ENCODE measurements at places on chromosomes 4 and X.

- DNase-seq: no peak
Measured at GRCh38 chr4:115973768-115974167, 860.3 kb upstream of the NDST4 start.

DNA sequence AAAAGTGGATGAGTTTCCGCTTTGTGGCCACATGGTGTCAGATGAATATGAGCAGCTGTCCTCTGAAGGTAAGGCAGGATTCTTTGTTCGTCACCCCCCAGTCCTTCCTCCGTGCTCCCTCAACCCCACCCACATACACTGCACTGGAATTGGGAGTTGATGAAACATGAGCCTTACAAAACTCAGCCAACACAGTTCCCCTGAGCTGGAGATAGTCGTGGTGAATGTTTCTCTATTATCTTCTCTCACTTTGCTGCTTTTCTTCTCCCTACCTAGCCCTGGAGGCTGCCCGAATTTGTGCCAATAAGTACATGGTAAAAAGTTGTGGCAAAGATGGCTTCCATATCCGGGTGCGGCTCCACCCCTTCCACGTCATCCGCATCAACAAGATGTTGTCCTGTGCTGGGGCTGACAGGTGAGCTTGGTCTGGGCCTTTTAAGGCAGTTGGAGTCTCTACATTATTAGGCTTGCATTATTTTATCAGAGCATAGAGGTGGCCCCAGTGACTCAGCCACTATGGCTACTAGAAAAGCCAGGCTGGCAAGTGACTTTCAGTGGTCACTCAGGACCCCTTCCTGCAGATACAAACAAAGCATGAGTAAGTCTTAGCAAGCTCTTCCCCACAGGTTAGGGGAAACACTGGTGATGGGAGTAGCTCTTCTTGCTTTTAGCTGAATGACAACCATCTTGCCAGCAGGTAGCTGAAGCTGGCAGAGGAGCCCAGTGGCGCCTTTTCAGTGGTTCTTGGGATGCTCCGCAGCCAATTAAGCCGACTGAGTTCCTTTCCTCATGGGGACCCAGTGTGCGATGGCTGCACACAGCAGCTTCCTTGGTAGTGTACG is 1.6 kb downstream of the RPL10 start:
- DNase-seq: no peak

- peak; percentile 70 for DNase-seq
Measured at GRCh38 chr4:89640620-89641366, 196.2 kb downstream of the SNCA start.

DNA sequence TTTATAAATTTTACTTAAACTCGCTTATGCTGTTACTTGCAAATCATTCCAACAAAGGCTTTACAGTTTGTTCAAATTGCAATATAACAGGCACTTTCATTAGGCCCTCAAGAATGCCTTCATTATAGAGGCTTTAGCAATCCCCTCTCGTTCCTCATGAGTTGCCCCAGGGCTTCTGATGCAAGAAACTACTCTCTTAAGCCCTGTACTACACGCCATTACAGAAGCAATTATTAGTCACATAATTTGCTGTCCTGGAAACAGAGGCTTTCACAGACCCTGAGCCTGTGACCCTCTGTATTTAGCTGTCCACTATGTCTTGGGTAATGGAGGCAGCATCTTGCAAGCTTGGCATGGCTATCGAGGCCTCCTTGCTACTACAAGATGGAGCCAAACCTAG is 965.9 kb upstream of the DIAPH2 start:
- no peak for DNase-seq

DNA sequence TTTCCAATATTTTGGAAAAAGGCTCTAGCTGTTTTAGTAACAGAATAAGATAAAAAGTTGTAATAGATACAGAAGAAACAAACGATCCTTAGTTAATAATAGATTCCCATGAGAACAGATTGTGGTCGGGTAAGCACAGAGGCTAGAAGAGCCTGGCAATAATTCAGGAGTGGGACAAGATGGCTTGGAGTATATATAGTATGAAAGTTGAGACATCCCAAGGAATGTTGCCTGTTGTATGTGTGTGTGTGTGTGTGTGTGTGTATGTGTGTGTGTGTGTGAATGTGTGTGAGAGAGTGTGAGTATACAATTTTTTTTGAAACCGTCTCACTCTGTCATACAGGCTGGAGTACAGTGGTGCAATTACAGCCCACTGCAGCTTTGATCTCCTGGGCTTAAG is 150.7 kb downstream of the PDGFC start:
- DNase-seq: no peak

- DNase-seq: no peak
Measured at GRCh38 chrX:73127700-73128241, 48.5 kb upstream of the PABPC1L2A start.

DNA sequence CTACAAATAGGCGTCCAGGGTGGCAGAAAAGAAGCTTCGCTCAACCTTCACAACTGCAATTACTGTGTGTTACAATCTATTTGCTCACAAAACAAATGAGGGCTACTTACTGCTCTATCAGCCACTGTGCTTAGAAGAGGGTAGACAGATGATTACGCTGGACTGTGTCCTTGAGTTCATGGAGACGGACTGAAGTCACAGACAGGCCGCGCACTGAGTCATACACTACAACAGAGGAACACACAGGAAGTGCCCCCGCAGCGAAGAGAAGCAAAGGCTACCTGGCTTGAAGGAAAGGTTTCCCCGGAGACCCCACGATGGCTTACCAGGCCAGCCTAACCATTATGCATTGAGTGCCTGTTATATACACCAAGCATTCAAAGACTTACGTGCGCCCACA is 25.6 kb downstream of the FAT1 start:
- DNase-seq: peak; percentile 66

DNA sequence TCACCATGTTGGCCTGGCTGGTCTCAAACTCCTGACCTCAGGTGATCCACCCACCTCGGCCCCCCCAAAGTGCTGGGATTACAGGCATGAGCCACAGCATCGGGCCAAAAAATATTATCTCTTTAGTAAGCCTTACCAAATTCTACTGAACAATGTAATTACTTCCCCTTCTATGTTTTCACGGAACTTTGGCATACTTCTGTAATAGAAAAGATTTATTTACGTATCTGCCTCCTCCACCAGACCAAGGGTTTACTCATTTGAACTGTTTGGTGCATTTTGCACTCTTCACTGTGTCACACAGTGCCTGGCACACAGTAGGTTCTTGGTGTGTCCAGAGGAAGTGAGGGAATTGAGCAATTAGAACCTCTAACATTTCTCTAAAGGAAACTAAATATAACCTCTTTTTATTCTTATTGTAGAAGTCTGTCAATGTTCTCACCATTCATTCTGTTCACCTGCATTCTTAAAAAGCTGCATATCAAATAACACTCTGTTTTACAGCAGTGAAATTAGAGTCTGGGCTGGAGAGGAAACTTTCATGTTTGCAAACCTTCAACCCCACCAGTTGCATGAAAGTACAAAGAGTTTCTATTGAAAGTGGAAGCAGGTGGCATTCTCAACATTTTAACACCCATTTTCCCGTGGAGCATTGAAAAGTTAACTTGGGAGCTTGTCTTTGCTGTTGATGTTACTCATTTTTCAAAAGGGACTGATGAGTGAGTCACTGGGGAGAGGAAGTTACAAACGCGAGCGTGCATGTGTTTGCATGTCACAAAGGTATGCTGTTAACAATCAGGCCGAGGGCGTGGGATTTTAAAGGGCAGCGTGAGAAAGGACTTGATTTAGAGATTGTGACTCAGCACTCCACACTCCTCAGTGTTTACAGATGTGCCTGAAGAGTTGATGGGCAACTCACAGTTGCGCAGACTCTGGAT is 314.1 kb downstream of the STK32B start:
- DNase-seq: no peak

DNA sequence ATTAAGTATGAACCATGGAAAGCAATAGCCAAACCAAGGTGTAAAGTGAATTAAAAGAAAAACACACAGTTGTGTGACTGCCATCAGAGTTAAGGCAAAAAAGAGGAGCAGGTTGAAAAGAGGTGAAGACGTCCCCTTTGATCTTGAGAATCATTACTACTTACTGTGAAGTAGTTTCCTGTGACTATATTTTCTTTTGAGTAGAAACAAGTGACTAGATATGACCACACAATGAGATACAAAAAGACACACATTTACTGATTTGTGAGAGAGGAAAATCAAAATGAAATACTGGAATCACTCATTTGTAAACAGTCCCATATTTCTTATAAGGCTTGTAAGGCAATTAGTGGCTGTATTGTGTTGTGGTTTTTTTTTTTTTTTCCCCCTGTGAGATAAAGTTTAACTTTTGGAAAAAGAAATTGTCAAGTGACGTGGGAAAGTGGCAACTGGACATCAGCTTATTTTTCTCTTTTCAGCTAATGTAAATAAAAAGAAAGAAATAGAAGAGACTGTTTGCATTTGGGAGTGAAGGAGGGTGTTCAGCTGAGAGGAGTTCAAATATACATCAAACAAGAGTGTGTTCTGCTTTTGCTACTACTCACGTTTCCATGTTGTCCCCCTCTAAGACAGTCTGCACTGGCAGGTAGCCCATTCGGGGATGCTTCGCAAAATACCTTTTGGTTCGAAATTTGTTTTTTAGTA is 106.4 kb upstream of the FTHL17 start:
- no peak for DNase-seq

DNA sequence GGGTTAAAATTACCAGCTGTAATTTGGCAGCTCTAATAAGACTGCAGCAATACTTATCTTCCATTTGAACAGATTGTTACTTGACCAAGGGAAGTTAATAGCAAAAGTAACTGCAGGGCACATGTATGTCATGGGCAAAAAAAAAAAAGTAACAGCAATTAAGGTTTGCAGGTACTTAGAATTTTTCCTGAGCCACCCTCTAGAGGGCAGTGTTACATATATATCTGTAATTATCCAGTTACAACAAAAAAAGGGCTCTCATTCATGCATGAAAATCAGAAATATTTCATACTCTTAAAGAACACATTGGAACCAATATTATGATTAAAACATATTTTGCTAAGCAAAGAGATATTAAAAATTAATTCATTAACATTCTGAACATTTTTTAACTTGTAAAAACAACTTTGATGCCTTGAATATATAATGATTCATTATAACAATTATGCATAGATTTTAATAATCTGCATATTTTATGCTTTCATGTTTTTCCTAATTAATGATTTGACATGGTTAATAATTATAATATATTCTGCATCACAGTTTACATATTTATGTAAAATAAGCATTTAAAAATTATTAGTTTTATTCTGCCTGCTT is 25.1 kb downstream of the XIAP start:
- DNase-seq: peak; percentile 48

DNA sequence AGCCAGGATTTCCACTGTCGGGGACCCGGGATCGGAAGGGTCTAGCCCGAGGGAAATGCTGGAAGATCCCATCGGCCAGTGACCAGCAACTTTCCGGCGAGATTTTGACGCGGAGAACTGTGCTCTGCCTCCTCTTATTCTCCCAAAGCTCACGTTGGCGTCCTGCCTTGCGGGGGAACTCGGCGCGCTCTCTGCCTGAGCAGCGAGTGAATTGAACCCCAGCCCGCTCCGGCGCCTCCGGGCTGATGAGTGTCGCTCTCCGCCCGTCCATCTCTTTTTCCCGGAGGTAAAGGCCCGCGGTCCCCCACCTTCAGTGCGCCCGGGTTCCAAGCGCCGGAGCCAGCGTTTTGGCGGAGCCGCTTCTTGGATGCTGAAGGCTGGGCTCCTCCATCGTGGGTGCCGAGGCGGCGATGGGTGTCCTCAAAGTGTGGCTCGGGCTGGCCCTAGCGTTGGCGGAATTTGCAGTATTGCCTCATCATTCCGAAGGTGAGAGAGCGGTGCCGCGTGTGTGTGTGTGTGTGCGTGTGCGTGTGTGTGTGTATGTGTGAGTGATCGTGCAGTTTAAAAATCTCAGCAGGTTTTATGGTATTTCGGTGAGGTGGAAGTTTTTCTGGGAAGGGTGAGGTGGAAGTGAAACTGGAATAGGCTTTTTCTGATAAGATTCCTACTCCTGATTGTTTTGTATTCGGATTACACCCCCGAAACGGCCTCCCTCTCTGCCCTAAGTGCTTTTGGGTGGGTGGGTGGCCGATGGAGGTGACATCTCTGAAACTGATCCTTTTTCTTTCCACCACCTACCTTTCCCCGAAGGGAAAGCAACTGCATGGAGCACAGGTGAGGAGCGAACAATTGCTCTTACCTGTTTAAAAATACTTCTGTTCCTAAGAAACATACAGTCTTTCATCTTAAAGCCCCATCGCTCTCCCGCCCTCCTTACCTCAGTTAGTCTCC is 752 bp downstream of the FRAS1 start:
- DNase-seq: peak; percentile 80

DNA sequence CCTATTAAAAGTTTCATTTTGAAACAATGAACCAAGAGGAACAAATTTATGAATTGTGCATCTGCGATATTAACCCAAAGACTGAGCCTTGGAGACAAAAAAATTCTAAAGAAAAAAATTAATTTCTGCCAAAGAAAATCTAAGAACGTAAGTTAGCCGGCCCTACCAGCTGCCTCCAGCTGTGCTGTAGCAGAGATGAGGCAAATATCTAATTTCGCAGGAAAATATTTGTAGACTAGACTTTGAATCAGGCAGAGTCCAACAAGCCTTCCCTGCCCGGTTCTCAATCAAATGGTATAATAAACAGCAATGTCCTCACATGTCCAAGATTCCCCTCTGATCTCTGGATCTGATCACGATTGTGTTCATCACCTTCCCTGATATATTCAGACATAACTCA is 21.2 kb upstream of the SMIM20 start:
- DNase-seq: no peak

GRCh38 chr4:56531149-56531770 is 25.7 kb downstream of the ARL9 start:
- peak; percentile 2 for DNase-seq

DNA sequence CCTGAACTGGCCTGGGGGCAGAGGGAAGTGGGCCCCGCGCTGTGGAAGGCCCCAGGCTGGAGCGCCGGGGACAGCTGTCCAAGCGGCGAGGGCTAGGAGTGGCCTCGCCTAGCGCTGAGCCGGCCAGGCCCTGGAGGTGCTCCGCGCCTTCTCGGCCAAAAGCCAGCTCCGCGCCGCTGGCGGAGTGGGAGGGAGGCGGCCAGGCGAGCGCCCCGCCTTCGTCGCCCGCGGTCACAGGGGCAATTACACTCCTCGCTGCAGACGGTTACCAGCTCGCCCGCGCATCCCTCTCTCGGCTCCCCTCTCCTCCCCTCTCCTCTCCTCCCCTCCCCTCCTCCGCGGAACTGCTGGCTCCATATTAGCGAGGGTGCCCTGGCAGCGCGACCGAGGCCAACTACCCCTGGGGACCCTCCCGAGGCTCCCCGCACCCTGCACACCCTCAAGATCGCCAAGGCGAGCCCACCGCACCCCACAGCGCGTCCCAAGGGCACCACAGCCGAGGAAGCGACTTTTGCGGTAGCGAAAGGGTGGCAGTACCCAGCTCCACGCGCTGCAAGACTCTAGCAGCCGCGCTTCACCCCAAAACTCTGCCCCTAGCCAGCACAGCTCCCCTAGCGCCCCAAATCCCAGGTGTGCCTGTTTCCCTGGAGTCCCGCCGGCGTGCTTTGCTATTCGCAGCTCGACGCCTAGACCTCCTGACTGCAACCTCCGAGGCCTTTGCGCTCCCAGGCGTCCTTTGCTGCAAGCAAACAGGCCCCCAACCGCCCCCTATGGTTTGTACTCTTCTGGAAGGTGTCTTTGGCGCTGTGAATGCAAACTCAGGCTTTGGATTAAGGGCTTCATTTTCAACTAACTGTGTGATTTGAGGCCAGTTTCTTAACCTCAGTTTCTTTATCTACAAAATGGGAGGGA is 91.4 kb downstream of the BCOR start:
- peak; percentile 61 for DNase-seq

- DNase-seq: no peak
Measured at GRCh38 chr4:5874811-5875449, 18.0 kb downstream of the CRMP1 start.

Measured in small intestine (tissue), 16 donors.